NCI-H524 treated with DMSO at 0.1 percent for 48 hours (cell line): ENCODE measurements at places on chromosomes 3 and 15.

DNA sequence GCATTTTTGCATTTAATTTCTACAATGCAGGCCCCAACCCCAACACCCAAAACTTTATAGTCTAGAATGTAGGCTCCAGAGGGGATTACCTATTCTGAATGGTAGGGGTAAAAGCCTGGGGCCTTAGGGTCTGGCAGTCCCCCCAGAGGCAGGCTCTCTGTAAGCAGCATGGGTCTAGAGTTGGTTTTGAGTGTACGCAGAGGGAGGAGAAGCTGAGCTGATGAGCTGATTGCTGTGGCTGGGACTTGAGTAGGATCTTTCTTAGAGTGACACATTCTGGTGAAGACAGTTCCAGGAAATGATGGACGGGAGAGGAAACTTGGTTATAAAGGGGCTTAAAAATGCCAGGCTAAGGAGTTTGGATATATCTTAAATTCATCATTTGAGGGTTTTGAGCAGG is 2.1 kb downstream of the LPP start:
- no peak for DNase-seq

GRCh38 chr3:28612232-28612631 is 263.6 kb upstream of the AZI2 start:
- DNase-seq = no peak

GRCh38 chr3:29695643-29696198 is 414.9 kb downstream of the RBMS3 start:
- no peak for DNase-seq

DNA sequence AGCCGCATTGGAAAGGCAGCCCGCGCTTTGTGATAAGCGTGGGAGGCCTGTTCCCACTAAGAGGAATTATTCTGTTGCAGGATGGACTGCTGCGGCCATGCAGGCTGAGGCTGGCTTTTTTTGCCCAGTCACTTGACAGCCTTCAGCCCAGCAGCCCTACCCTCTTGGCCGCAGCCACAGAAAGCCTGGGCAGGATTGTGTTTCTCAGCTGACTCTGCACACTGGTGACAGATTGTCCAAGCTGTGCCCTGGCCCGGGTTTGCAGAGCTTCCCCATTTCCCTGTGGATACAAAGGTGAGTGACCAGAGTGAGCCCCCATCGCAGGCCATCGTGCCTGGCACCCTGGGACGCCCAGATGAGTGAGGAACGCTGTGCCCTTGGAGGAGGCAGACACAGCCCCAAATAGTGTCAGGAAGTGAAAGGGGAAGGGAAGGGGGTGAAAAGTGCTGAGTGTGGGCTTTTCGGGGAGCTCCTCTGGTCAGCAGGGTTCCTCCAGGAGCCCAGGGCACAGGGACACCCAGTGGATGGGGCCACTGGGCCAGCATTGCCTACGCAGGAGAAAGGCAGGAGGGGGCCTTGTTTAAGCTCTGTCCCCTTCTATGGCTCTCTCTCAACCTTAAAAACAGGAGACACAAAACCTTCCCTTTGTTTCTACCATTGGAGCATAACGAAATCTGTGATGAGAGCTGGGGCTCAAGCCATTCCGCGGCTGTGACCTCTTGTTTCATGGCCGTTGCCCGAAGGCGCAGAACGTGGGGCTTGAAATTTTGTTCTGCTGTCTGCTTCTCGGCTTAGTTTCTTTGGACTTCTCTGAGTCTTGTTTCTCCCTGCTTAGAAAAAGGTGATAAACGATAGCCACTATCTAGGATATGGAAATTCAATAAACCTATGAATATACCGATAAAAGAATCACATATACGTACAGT is 91.5 kb upstream of the MEF2A start:
- DNase-seq = no peak

GRCh38 chr3:196082619-196082971 is 705 bp upstream of the TFRC start:
- DNase-seq = no peak

GRCh38 chr3:157174290-157174648 is 14.3 kb upstream of the CCNL1 start:
- no peak for DNase-seq

DNA sequence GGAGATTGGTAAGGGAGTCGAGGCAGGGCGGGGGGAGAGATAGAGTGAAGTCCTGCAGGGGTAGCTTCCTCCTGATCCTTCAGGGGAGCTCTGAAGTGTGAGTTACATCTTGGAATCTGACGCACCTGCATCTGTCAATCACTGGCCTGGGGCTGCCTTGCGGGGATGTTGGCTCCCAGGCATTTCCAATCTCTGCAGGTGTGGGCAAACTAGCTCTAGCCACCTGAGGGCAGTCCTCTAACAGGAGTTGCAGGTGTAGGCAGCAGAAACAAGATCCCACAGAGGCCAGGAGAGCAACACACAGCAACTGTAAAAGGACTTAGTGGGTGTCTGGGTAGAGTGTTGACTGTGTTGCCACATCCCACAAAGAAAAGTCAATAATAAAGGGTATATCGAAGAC is 63.6 kb downstream of the ZNF621 start:
- DNase-seq = no peak

GRCh38 chr3:173255555-173255954 is 114.5 kb upstream of the SPATA16 start:
- DNase-seq = no peak

- no peak for DNase-seq
Measured at GRCh38 chr15:75198560-75199356, 2.9 kb upstream of the C15orf39 start.

GRCh38 chr3:117920253-117920898 is 1114.3 kb downstream of the IGSF11 start:
- no peak for DNase-seq

GRCh38 chr15:31151301-31152233 is 50.0 kb upstream of the TRPM1 start:
- DNase-seq = no peak

DNA sequence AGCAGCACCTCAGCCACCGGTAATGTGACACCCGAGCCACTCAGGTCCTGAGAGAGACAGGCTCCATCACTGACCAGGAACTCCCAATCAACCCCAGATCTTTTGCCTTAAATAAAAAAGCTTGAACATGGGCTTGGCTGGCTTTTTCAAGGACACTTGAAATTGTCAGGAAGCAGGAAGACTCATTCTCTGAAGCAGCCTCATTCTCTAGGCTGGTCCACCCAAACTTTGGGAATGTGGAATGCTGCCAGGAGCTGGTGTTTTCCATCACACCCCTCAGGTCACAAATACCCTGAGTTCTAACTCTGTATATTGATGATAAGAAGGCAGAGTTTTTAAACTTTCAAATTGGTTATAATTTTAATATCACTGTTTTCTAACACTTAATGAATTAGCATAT is 17.0 kb downstream of the CXCR6 start:
- DNase-seq = no peak

GRCh38 chr15:81915990-81916389 is 129.8 kb downstream of the MEX3B start:
- no peak for DNase-seq

- no peak for DNase-seq
Measured at GRCh38 chr15:33608714-33609113, 297.9 kb downstream of the RYR3 start.

GRCh38 chr3:3705090-3705775 is 94.0 kb upstream of the LRRN1 start:
- DNase-seq = no peak

GRCh38 chr15:39583596-39584265 is 2.9 kb downstream of the THBS1 start:
- no peak for DNase-seq
